ENCODE measurements at places on chromosomes 5 and 9.
A peak's percentile ranks its signal among the peaks of the same experiment; 100 is the strongest.

DNA sequence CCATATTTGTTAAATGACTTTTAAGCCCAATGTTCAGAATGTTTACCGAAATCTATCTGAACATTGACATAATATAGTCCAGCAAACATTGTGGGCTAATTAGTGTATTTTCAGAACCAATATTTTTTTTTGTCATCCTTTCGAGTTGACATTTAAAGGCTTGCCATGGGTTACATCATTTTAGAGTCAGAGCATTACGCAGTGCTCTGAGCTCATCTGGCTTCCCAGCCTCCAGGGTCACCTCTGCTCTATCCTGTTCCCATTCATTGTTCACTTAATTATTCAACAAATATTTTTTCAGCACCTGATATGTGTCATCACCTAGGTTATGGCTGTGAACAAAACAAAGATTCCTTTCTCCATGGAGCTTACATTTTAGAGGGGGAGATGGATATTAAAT is 80.2 kb downstream of the SREK1 start:
- H3K27ac ChIP-seq = no peak overlapping the region
- no peaks in the 10 kb centered on the region for H3K36me3 ChIP-seq
- H3K27me3 ChIP-seq = no peaks in the 10 kb centered on the region

GRCh38 chr5:140432916-140433315 is 31.3 kb downstream of the ANKHD1 start:
- peaks cover 4% of the 10 kb centered on the region for H3K4me1 ChIP-seq
- H3K36me3 ChIP-seq = peaks cover 4% of the 10 kb centered on the region
- no peak for DNase-seq

DNA sequence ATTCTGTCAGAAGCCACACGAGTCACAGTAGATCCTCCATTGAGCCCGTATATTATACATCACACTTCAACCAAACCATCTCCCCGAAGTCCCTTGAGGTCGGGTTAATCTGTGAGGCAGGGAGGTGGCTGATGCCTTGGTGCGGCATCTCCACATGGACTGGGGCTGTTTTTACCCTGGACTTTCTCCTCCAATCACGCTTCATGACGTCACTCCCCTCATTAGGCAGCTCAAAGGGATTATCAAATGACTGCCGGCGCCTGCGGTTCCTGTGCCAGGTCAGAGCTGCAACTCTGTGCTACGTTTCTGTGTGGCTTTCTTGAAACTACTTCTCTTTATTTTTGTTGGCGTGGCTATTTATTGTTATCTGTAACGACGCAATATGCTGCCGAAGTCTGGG is 53.7 kb downstream of the TMOD1 start:
- H3K27ac ChIP-seq = no peak overlapping the region
- DNase-seq = peak; percentile 23
- H3K36me3 ChIP-seq = no peaks in the 10 kb centered on the region
- peaks cover 7% of the 10 kb centered on the region for H3K27me3 ChIP-seq

DNA sequence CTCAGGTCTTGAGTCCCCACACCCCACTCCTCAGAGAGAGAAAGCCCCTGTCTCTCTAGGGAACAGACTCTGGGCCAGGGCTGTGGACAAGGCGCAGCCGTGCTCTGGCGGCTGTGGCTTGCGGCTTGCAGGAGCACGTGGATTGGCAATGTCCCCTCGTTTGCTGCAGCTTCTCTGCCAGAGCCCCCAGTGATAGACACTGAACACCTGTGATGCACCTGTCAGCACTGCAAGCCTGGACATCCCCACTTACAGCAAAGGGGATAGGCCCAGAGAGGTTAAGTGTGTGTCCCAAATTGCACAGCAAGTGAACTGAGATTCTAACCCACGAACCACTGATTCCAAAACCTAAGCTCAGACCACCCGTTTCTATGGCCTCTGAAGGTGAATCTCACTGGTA is 7.0 kb downstream of the GFI1B start:
- no peak for DNase-seq
- no peaks in the 10 kb centered on the region for H3K4me1 ChIP-seq
- H3K4me3 ChIP-seq = no peak overlapping the region
- no peaks in the 10 kb centered on the region for H3K36me3 ChIP-seq
- no peak overlapping the region for H3K27ac ChIP-seq

GRCh38 chr5:151002250-151002649 is 18.1 kb upstream of the GPX3 start:
- no peak overlapping the region for H3K4me3 ChIP-seq
- DNase-seq = peak; percentile 75
- H3K27me3 ChIP-seq = no peaks in the 10 kb centered on the region
- H3K27ac ChIP-seq = no peak overlapping the region
- H3K36me3 ChIP-seq = no peaks in the 10 kb centered on the region
- H3K4me1 ChIP-seq = peaks cover 36% of the 10 kb centered on the region

GRCh38 chr9:16236311-16236710 is 634.2 kb downstream of the BNC2 start:
- DNase-seq = no peak
- H3K36me3 ChIP-seq = no peaks in the 10 kb centered on the region
- H3K4me3 ChIP-seq = no peak overlapping the region

- no peak overlapping the region for H3K4me3 ChIP-seq
- no peaks in the 10 kb centered on the region for H3K27me3 ChIP-seq
- DNase-seq = no peak
- H3K27ac ChIP-seq = no peak overlapping the region
- no peaks in the 10 kb centered on the region for H3K4me1 ChIP-seq
- H3K36me3 ChIP-seq = no peaks in the 10 kb centered on the region
Observed at GRCh38 chr5:145375521-145375920, 459.6 kb downstream of the PRELID2 start.
